ENCODE measurements at places on chromosomes 6 and 20. TPM values are rescaled to one million over a fixed set of nuclear protein-coding genes. Genes with fewer than 3 reads are reported as not detected.

Gene IDH3B
- 51.4 TPM for total RNA-seq

Gene C6orf163
- 5.6 TPM for total RNA-seq

Gene GJA1
- total RNA-seq = 213 TPM

Gene TMEM14C
- 85.3 TPM for total RNA-seq

Gene DNAH8
- total RNA-seq = 0.03 TPM

Gene GPX5
- not detected for total RNA-seq

Gene PROKR2
- total RNA-seq = not detected

Gene IRF4
- 1.6 TPM for total RNA-seq

Gene ALDH8A1
- total RNA-seq = 1.6 TPM

Gene DEFB132
- not detected for total RNA-seq

Gene DDR1
- 29.5 TPM for total RNA-seq

Gene CFB
- total RNA-seq = 141 TPM

Gene APCDD1L
- 1.7 TPM for total RNA-seq

Gene RSPH3
- total RNA-seq = 4.9 TPM

Gene PMEPA1
- 167 TPM for total RNA-seq

Gene CNR1
- total RNA-seq = 10.4 TPM
